ENCODE measurements at places on chromosomes 7 and 10.
A peak's percentile ranks its signal among the peaks of the same experiment; 100 is the strongest.

DNA sequence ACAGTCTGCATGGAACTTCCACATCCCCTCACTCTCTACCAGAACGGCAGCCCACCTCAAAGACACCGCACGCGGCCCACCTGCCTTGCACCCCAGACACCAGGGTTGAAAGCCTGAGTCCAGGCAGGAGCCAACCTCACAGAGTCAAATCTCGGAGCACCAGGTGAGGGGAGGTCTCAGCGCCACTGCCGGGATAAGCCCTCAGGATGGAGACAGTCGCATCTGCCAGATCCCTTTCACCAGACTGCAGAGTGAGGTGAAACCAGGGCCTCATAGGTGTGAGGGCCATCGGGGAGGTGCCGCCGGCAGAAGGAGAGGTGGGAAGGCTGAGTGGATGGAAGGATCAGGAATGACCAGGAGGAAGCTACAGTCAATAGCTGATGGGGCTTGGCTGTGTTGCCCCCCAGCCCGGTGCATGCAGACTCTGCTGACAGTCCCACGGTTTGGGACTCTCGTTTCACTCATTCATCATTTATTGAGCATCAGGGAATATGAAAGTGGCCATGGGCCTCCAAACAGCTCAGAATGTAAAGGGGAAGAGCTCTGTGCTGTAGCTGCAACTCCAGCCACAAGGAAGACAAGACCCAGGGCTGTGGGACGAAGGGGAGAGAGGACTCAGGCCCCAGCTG, 315.0 kb downstream of the PTPRN2 start:
- no peaks in the 10 kb centered on the region for H3K4me1 ChIP-seq
- H3K27ac ChIP-seq: no peak overlapping the region
- H3K27me3 ChIP-seq: no peaks in the 10 kb centered on the region
- H3K4me3 ChIP-seq: no peak overlapping the region

DNA sequence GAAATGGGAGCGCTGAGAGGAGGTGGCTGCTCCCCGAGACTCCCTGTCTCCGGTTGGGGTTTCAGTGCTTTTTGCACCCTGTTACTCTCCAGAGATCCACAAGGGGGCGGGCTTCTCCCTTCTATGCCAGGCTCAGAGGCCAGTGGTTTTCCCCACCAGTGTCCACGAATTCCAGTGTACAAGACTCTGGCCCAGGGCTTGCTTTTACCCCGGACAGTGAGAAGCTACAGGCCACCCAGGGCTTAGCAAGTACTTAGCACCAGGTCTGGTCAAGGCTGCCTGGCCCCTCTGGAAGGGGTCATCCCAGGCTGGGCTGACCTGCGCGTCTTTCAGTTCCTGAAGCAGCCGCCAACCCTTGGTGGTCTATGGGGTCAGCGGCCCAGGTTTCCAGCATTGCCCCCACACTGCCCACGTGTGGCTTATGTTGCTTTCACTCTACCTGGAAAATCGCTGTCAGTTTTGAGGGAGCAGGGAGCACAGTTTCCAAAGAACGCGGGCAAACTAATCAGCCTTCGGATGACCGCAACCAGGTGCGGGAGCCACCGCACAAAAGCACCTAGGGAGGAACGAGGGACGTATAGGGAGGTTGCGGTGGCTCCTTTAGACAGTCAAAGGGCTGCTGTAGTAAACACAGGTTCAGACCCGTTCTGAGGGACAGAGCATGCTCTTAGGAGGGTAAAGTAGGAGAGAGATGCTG, 6.8 kb downstream of the CYP26A1 start:
- H3K36me3 ChIP-seq: no peaks in the 10 kb centered on the region
- no peak overlapping the region for H3K27ac ChIP-seq
- DNase-seq: peak; percentile 59
- peaks cover 66% of the 10 kb centered on the region for H3K27me3 ChIP-seq
- H3K4me1 ChIP-seq: peaks cover 8% of the 10 kb centered on the region

DNA sequence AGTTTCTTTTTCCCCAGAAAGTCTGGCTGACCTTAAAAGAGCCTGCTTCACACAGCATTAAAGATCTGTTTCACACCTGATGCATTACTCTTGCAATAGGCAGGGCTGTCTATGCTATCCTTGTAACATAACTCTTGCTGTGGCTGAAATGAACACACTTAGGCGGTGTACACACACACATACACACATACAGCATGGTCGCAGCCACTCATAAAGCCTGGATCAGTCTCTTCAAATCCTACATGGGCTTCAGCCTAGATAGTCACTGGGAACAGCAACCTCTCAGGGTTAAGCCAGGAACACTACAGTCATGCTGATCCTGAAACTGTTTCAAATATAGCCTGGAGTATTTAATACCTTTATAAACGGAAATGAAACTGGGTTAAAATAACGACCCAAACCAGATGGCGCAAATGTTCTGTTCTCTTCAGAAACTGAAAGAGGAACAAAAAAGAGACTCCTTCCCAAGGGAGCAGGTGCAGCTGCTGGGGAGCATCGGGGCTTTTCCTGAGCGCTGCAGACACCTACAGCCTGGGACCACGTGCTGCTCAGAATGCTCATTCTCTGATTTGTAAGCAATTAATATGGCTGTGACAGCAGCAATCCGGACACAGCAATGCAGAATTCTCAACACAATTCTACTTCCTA, 61.0 kb upstream of the SFMBT2 start:
- H3K4me1 ChIP-seq: no peaks in the 10 kb centered on the region
- no peak overlapping the region for H3K27ac ChIP-seq
- no peak for DNase-seq
- H3K4me3 ChIP-seq: no peak overlapping the region

DNA sequence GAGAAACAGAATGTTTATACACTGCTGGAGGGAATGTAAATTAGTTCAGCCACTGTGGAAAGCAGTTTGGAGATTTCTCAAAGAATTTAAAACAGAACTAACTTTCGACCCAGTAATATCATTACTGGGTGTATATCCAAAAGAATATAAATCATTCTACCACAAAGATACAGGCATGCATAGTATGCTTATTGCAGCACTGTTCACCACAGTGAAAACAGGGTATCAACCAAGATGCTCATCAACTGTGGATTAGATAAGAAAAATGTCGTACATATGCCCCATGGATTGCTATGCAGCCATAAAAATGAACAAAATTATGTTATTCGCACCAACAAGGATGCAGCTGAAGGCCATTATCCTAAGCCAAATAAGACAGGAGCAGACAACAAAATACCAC, 343.1 kb upstream of the KCND2 start:
- H3K4me1 ChIP-seq: no peaks in the 10 kb centered on the region
- no peak overlapping the region for H3K27ac ChIP-seq
- DNase-seq: no peak
- no peaks in the 10 kb centered on the region for H3K27me3 ChIP-seq

- H3K4me3 ChIP-seq: no peak overlapping the region
- peaks cover 45% of the 10 kb centered on the region for H3K27me3 ChIP-seq
- H3K4me1 ChIP-seq: no peaks in the 10 kb centered on the region
- no peaks in the 10 kb centered on the region for H3K36me3 ChIP-seq
- DNase-seq: no peak
These were observed 446.0 kb upstream of the PODXL start for GRCh38 chr7:132002343-132002968.
